ENCODE measurements at places on chromosomes 5 and 9.

- no peak for DNase-seq
Measured at GRCh38 chr5:115430374-115430773, 114.2 kb downstream of the FEM1C start.

- no peak for DNase-seq
Measured at GRCh38 chr5:159903131-159903530, 13.2 kb upstream of the ADRA1B start.

GRCh38 chr5:62000646-62001045, 305.4 kb upstream of the KIF2A start:
- DNase-seq, result no peak

DNA sequence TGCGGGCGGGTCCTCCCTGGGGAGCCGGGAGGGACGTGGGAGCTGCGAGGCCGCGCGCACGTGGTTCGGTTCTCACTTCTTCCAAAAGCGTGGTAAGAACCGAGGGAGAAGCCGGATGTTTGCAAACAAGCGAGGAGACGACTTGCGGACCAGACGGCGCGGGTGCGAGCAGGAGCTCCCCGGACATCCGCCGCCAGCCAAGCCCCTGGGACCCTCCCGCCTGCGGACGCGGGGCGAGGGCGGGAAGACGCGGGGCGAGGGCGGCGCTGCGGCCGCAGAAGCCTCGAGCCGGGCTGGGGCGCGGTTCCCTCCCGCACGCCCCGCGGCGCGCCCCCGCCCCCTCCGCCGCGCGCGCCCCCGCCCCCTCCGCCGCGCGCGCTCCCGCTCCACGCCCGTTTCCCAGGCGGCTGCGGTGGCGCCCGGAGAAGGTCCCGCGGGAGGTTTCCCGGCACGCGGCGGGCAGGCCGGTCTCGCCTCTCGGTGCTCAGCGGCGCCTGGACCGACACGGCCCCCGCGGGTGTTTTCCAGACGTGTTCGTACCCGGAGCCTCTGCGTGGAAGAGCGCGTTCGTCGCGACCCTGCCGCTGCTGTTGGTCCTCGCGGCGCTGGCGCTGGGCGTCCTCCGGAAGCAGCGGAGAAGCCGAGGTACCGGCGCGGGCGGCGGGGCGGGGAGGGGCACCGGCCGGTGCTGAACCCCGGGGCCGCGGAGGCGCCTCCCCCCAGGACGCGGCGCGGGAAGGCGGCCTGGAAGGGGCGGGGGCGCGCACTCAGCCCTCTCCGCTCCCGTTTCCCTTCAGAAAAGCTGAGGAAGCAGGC, 12.8 kb downstream of the BTNL9 start:
- peak; percentile 4 for DNase-seq

- DNase-seq, result no peak
Measured at GRCh38 chr5:131746423-131746822, 50.4 kb downstream of the FNIP1 start.

Measured in AG10803 (cell line).